ENCODE measurements at places on chromosomes 7 and 10.

- no peak for DNase-seq
- H3K27ac ChIP-seq = no peak overlapping the region
Observed at GRCh38 chr7:17105701-17106100, 192.8 kb upstream of the AHR start.

DNA sequence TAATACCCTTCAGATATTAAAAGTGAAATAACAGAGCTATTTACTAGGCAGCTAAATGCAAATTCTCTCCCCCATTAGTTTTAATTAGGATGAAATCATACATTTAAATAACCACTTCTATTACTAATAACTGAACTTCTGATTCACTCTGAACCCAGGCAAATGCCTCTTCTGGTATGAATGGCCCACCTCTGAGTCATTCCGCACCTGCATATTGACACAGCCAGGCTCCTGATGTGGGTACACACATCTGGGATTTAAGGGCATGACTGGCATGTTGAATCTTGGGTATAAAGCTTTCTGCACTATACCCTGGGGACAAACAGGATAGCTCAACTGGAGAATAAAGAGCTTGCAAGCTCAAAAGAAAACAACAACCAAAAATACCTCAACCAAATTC is 140.9 kb downstream of the AUTS2 start:
- H3K27ac ChIP-seq = no peak overlapping the region
- no peaks in the 10 kb centered on the region for H3K27me3 ChIP-seq
- peaks cover 4% of the 10 kb centered on the region for H3K4me1 ChIP-seq

- H3K4me1 ChIP-seq = peaks cover under 1% of the 10 kb centered on the region
- H3K4me3 ChIP-seq = no peak overlapping the region
- no peak overlapping the region for H3K27ac ChIP-seq
- no peaks in the 10 kb centered on the region for H3K36me3 ChIP-seq
Observed at GRCh38 chr10:102994531-102995295, 76.6 kb downstream of the CNNM2 start.

DNA sequence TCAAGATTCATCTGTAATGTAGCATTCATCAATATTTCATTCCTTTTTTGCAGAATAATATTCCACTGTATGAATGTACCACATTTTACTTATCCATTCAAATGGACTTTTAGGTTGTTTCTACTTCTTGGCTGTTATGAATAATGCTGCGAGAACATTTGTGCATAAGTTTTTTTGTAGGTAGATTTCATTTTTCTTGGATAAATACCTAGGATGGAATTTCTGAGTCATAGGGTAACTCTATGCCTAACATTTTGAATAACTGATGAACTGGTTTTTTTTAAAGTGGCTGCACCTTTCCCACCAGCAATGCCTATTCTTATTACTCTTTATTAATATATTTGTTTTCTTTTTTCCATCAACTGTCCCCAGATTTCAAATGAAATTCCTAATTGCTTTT is 9.1 kb upstream of the XPNPEP1 start:
- H3K27me3 ChIP-seq = no peaks in the 10 kb centered on the region
- no peak for DNase-seq
- no peak overlapping the region for H3K27ac ChIP-seq
- H3K4me3 ChIP-seq = no peak overlapping the region

DNA sequence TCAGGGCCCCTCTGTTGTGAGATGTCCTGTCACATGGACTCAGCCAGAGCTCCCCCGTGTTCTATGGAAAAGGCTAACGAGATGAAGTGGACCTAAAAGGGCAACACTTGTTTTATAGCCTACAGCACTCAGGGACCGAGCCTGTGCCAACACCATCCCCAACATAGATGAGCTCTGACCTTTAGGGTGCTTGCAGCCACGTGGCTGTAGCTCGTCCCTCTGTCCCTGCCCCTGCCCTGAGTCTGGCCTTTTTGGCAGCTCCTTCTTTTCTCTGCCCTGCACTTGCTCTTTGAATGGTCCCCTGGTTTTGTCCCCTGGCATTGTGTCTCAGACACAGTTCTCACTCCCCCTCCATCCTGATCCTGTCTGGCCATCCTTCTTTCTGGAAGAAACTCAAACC is 81.2 kb upstream of the GDF10 start:
- no peak for DNase-seq
- no peaks in the 10 kb centered on the region for H3K36me3 ChIP-seq
- no peak overlapping the region for H3K27ac ChIP-seq
- H3K4me1 ChIP-seq = no peaks in the 10 kb centered on the region

DNA sequence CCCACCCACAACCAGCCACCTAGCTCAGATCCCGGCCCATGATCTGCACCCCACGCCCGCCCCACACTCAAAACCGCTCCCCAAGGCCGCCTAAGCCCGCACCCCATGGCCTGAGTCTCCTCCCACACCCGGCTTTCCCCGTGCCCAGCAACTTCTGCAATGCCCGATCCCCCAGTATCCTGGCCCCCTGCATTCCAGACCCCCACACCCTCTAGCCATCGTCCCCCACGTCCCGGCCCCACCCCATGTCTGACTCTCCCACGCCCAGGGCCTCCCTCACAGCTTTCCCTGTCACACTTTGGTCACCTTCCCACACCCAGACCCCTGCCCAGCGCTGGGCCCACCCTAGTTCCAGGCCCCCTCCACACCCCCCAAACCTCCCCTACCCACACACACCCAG is 20.1 kb upstream of the FXYD4 start:
- no peak overlapping the region for H3K4me3 ChIP-seq
- no peak overlapping the region for H3K27ac ChIP-seq
- DNase-seq = no peak
- no peaks in the 10 kb centered on the region for H3K36me3 ChIP-seq
- peaks cover 4% of the 10 kb centered on the region for H3K27me3 ChIP-seq

DNA sequence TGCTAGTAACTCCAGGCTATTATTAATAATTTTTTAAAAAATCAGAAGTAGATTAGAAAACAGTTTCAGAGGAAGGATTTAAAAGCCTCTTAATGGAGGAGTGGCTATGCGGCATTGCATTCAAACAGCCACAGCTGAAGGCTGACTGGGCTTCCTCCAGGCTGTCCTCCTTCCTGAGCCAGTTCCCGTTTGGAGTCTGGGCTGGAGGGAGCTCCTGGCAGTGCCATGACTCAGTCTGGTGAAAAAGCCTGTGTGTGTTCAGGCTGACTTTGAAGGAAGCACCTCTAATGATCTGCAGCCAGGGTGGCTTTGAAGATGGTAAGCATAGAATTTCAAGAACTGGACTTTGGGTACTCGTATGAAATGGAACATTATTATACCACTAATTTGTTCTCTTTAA is 134.6 kb downstream of the DPP6 start:
- no peak overlapping the region for H3K4me3 ChIP-seq
- H3K27ac ChIP-seq = no peak overlapping the region
- H3K36me3 ChIP-seq = no peaks in the 10 kb centered on the region
- no peaks in the 10 kb centered on the region for H3K27me3 ChIP-seq

DNA sequence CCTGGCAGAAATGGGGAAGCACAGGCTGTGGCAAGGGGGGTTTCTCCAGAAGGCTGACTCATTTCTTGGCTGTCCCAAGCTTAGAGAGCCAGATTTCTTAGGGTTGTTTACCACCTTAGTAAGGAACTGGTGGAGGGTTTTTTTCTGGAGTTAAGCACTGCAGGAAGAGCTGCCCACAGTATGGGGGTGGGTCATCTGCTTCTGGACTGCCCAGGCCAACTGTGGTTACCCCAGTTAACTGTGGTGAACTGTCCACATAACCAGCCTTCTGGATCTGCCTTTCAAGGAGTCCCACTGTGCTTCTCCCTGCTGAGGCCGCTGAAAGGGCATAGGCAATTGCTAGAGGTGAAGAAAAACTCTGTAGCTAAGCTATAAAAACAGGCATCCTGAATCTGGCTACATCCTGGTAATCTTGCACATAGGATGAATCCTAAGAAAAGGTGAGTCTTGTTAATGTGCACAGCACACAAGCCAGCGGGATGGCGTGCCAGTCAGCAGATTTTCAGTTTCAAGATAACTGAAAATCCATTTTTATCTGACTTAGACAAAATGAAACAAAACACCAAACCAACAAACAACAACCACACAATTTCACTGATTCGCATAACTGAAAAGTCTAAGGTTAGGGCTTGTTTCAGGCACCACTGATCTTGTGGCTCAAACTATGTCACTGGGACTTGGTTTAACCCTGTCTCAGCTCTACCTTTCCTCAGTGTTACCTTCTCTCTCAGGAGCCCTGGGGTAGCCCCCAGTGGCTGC is 21.6 kb upstream of the TSPAN33 start:
- DNase-seq = no peak
- H3K4me3 ChIP-seq = no peak overlapping the region
- no peaks in the 10 kb centered on the region for H3K36me3 ChIP-seq
- no peaks in the 10 kb centered on the region for H3K4me1 ChIP-seq

DNA sequence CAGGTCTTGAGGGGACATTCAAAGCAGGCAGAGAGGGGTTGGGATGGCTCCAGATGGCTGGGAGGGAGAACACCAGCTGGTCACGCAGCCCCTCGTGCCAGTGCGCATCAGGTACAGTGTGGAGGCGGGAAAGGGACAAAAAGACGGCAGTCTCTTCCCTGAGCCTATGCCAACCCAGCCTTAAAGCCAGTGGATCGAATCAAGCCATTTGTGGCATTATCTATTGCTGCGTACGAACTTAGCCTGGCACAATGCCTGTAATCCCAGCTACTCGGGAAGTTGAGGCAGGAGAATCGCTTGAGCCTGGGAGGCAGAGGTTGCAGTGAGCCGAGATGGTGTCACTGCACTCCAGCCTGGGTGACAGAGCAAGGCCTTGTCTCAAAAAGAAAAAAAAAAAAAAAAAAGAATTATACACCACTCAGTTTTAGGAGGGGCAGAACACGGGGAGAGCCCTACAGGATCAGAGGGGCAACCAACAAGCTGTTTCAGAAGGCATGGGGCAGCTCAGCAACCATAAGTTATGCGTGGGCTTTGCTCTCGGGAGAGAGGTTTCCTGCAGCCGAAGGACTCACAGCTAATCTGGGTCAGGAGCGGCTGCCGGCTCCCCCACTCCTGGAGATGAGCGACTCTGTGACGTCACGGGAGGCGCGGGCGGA is 356 bp upstream of the NDUFB2 start:
- H3K4me3 ChIP-seq = peak overlapping the region; percentile 73
- H3K27me3 ChIP-seq = no peaks in the 10 kb centered on the region
- H3K27ac ChIP-seq = peak overlapping the region; percentile 85
- H3K36me3 ChIP-seq = no peaks in the 10 kb centered on the region
- peak; percentile 97 for DNase-seq

DNA sequence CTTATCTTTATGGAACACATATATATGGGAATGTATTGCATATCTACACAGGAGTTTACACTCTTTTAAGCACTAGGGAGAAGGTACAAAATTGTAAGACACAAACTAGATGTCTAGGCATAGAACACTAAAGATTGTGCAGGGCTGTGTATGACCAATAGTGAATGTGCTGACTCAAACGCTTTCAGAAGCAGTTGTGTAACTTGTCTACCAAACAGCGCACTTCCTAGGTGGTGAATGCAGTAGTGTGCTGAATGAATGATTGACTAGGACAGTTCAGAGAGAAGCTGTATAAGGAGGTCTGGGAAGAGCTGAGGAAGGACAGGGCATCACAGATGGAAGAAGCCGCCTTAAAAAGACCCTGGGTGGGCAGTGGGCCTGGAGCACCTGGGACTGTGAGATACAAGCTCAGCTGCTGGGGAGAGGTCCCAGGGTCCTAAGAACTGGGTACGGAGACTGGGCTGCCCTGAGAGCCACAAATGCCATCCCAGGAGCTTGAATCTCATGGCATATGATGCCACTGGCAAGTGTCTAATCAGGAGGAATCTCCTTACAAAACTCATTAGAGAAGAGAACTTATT is 14.2 kb downstream of the CLRN3 start:
- peaks cover 6% of the 10 kb centered on the region for H3K4me1 ChIP-seq
- no peak overlapping the region for H3K4me3 ChIP-seq
- DNase-seq = no peak
- H3K27me3 ChIP-seq = no peaks in the 10 kb centered on the region
- no peaks in the 10 kb centered on the region for H3K36me3 ChIP-seq
- H3K27ac ChIP-seq = no peak overlapping the region

DNA sequence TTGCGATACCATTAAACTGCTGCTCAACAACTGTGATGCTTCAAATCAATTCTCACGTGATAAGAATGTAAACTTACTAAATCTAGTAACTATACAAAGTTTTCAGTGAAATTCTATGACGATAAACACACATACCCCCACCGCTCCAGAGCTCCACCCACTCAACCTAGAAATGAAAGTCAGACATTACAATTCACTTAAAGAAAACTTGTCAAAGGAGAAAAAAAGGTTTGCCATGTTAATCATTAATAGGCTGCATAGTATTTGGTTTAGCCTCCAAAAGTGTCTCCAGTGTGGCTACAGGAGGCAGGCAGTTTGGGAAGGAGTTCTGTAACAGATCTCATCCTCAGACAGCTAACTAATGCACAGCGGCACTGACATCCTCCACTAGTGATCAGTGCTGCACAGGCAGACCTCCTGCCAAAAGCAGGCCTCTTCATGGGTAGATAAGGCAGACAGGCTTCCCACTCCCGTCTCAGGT is 3.1 kb downstream of the HERPUD2 start:
- no peak for DNase-seq
- H3K27ac ChIP-seq = no peak overlapping the region
- peak overlapping the region; percentile 98 for H3K4me3 ChIP-seq
- H3K36me3 ChIP-seq = no peaks in the 10 kb centered on the region

DNA sequence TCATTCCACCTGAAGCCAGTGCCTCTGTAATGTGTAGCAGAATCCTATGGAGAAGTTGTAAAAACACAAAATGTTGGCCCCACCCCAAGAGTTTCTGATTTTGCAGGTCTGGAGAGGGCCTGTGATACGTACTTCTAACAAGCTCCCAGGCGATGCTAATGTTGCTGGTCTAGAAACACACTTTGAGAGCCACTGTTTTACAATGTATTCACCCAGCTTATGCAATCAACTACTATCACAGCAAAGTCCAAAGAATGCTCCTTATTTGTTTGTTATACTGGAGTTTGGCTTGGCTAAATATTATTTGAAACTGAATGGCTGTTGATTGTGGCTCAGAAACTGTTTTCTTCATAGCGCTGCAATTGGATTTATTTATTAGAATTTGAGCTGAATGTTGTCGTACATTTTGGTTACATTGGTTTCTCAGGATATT is 44.3 kb downstream of the DNAJB9 start:
- peaks cover 3% of the 10 kb centered on the region for H3K36me3 ChIP-seq
- no peak overlapping the region for H3K27ac ChIP-seq
- no peaks in the 10 kb centered on the region for H3K27me3 ChIP-seq
- H3K4me1 ChIP-seq = no peaks in the 10 kb centered on the region

DNA sequence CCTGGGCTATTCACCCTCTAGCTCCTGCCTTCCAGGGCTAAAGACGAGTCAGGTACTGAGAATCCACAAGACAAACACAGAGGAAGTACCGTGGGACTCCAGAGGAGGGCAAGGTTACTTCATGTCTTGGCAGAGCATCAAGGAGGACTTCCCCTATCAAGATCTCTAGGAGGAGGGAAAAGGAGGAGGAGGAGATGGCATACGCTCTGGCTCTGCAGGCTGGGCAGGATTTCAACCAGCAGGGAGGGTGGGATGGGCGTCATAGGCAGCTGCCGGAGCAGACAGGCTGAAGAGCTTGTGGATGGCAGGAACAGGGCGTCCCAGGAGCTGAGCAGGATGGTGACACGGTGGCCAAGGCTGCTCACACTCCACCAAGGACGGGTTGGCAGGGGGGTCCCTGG is 21.3 kb downstream of the MDH2 start:
- H3K36me3 ChIP-seq = peaks cover 27% of the 10 kb centered on the region
- H3K27ac ChIP-seq = peak overlapping the region; percentile 10
- H3K4me1 ChIP-seq = peaks cover 10% of the 10 kb centered on the region
- DNase-seq = peak; percentile 94
- no peak overlapping the region for H3K4me3 ChIP-seq
- no peaks in the 10 kb centered on the region for H3K27me3 ChIP-seq
